Stimulated activated CD4-positive, alpha-beta T cell treated with anti-CD3 and anti-CD28 coated beads, Interleukin-1b, Interleukin-23, amount 100 ng/mL, for 1 hour (primary cell): ENCODE measurements at places on chromosomes 3 and 15.

GRCh38 chr3:125035217-125035616, 20.6 kb downstream of the HEG1 start:
- no peak for DNase-seq

DNA sequence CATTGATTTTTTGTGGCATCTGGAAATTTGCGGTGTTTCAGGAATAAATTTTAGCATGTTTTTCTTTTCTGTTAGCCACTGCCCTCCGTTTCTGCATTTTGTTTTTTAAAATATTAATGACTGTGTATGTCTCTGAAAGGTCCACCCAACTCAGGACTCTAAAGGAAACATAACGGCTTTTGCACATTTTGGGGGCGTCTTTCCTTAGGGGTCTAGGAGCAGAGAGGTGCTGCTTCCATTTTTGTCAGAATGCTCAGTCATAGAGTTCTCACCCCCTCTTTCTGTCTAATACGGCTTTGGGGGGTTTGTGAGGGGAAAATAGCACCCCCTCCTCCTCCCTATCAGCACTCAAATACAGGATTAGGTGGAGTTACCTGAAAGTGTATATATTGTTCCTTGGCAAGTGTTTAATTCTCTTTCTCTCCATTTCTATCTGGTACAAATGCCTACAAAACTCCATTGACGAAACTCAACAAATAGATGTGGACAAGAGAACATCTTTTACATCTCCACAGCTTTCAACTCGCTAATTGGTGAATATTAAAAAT, 219.4 kb downstream of the MEIS2 start:
- no peak for DNase-seq

DNA sequence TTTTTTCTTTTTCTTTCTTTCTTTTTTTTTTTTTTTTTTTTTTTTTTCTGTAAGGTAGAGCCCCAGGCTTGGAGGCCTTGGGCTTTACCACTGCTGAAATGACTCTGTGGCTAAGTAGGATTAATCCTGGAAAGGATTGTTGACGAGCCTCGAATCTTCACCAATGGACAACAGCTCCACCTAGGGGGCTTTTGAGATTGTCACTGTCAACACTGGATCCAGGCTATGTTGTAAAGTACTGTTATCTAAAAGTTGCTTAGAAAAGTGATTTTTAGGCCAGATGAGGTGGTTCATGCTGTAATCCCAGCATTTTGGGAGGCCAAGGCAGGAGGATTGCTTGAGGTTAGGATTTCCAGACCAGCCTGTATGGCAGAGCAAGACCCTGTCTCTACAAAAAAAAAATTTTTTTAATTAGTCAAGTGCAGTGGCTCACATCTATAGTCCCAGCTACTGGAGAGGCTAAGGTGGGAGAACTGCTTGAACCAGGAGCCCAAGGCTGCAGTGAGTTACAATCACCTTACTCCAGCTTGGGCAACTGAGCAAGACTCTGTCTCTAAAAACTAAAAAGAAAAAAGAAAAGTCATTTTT, 41.6 kb downstream of the KLHL18 start:
- no peak for DNase-seq

DNA sequence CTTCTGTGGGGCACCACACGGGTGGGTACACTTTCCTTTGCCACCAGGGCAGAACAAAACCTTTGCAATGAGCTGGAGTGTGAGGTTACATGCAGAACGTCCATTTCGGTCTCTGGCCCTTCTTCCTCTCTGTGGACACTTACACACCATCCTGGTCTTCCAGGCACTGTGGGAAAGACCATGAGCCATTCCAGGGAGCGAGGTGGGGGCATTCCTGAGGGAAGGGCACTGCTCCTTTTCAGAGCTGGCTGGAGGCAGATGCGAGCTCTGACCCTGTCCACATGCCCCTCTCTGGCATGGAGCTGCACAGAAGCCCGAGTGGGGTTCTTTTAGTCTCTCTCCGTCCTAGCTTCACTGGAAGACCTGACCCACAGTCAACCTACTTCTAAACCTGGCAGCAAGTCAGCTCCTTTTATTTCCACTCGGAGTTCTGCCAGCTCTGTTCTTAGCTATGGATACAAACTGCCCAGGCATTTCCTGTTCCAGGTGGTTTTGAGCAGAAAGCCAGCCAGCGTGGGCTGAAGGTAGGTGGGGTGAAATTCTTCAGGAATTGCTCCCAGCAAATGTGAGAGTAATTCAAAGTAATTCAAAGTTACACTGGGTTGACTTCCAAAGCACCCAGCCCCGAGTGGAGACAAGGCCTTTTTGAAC, 281.4 kb downstream of the ADAMTS17 start:
- no peak for DNase-seq

- no peak for DNase-seq
These were observed 14.4 kb upstream of the TPRG1 start for GRCh38 chr3:189157232-189158007.

DNA sequence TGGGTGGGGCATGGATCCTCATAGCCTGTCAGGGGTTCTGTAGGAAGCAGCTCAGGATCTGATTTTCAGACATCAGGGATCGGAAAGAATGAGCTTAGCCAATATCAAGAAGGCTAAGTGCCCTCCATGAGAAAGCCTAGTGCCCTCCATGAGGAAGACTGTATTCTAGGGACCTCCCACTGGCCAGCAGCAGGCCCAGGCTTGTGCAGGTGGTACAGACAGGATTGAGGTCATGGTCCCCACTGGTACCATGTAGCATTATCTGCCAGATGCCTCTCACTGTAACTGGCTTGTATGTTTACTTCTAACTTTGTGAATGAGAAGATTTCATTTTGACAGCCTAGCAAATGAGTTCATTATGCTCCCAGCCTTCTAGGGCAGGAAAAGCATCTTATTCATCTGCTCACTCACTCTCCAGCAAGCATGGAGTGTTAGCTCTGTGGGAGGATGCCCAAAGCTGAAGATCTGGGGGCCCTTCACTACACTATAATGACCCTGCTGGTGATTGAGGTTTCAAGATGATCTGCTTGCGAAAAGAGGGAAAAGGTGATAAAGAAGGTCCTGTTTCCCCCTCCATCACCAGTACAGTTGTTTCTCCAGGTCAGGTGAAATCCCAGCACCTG, 7.5 kb downstream of the EPHB1 start:
- no peak for DNase-seq

GRCh38 chr3:58575971-58576652, 1.1 kb downstream of the FAM107A start:
- DNase-seq = no peak

DNA sequence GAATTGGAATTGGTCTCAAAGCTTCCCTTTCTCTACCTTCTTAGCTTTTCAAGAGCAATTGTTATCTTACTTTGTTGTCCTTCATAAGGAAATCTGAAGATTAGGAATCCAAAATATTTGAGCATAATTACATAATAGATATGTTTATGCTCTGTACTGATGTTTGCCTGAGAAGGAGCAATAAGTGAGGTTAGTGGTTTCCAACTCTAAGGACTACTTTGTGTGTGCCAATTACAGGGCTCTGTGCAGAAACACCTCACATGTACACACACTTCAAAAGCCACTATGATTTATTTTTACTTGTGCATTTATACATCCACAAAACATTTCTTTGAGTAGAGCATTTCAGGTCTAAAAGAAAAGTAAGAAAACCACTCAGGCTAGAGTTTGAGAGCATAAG, 49.9 kb downstream of the MME start:
- DNase-seq = no peak

DNA sequence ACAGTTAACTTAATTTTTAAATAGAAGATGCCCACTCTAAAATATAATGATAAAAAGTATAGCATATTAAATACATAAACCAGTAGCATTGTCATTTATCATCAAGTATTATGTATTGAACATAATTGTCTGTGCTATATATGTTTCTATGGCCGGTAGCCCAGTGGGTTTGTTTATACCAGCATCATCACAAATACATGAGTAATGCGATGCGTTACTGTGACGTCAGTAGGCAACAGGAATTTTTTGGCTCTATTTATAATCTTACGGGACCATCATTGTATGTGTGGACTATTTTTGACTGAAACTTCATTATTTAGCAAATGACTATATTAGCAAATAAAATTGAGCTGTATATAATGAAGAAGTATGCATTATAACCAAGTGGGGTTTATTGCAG, 82.1 kb downstream of the FLNB start:
- DNase-seq = no peak

- no peak for DNase-seq
These were observed 29.9 kb upstream of the GRIP2 start for GRCh38 chr3:14570089-14570488.

GRCh38 chr3:122767540-122768372, 25.9 kb downstream of the HSPBAP1 start:
- DNase-seq = no peak

- no peak for DNase-seq
These were observed 219.8 kb downstream of the FMN1 start for GRCh38 chr15:32974691-32975090.

- no peak for DNase-seq
These were observed 319.3 kb upstream of the ATP10A start for GRCh38 chr15:26182441-26182840.

DNA sequence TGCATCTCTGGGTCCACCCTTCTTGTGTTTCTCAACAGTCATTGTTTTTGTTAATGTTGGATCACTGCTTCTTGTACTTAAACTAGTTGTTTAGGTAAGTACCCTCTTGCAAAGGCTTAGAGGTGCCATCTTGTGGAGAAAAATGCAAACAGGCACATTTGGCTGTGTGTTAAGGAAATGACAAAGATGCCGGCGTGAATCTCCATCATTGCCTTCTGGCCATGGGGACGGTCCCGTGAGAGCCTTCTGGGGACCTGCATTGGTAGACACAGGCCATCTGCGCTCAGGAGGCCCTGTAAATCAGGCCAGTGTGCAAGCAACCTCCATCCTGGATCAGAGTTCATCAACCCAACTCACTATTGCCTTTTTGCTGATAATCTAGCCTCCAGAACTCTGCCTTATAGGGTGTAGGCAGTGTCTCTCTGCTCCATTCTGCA, 158.6 kb upstream of the NR2E3 start:
- DNase-seq = no peak

GRCh38 chr3:12818273-12818672, 21.8 kb downstream of the CAND2 start:
- no peak for DNase-seq

GRCh38 chr3:18738393-18739098, 313.4 kb upstream of the SATB1 start:
- DNase-seq = no peak

DNA sequence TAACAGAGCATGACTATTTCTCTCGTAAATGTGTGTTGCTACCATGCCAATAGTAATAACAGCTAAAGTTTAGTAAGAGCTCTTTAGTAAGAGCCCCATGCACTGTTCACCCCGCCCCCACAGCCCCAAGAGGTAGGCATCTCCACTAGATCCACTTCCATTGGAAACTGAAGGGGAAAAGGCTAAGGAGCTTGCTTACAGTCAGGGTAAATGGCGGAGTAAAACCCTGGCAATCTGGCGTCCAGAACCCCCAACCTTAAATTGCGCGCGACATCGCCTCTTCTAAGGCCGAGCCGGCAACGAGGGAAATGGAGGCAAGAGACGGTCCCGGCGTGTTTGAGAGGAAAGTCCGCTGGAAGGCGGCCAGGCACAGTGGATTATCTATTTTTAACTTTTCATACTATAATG, 654 bp upstream of the C3orf38 start:
- peak; percentile 13 for DNase-seq

DNA sequence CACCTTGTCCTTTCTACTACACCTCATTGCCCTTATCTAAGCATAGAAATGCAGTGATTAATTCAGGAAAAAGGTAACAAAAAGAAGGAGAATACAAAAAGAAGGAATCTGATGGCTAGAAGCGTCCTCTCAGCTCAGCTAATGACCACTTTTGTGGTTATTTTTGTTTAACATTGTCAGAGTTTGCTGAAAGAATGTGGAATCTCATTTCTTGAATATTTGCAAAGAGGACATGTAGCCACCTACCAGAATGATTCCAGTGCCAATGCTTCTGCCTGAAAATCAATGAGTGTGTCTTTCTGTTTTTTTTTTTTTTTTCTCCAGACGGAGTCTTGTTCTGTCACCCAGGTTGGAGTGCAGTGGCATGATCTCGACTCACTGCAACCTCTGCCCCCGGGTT, 24.5 kb downstream of the NANOGP8 start:
- DNase-seq = no peak

DNA sequence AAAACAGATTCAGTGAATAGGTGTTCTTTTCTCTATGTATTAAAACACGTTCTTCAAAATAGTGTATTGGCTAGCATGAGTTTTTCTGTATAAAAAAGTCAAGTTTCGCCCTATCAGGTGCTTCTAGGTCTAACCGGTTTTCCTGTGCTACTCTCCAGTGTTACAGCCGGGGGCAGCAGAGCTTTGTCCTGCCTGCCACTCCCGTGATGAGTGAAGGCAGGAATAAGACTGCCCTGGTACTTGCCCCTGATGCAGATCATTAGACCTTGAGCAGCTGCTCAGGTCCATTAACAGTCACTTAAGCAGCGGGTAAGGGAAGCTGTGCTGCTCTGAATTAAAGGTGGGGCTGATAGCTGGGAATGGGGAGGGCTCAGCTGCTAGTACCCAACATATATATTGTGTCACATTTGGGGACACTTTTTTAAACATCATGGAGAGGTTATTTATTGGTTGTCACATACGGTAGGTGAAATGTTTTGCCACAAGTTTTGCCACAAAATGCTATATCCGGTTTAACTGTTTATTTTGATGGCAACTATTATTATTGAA, 1.3 kb upstream of the UNC13C start:
- DNase-seq = no peak

GRCh38 chr15:80950291-80951078, 39.1 kb downstream of the MESD start:
- DNase-seq = no peak

GRCh38 chr3:97871801-97872524, 50.2 kb downstream of the CRYBG3 start:
- no peak for DNase-seq

DNA sequence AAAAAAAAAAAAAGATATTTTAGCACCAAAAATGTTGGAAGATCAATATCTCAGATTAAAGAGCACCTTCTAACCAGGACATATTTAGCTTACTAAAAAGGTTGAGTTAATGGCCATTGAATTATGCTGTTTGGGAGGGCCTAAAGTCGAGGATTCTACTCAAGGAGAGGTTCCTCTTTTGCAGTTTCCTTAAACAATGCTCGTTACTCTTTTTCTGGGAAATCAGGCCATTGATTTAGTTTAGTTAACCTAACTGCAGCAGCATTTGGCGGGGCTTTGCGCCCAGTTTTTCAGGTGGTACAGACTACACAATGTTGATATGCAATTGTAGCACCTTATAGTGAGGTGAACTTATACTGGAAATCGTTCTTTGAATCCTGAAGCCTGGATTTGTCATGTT, 6.8 kb downstream of the ABHD2 start:
- DNase-seq = no peak

DNA sequence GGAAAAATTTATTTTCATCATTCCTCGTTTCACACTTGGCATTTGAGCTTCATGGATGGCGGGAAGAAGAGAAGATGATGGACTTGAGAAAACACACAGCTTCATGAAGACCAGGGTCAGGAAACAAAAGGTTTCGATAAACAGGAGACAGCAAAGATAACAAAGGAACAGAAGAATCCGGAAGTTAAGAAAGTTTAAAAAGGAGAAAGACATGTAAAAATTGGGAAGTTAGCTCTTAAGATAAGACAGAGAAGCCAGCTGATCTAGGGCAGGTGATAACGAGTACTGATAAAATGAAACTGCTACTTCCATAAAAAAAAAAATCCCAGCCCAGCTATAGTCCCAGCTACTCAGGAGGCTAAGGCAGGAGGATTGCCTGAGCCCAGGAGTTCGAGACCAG, 23.9 kb downstream of the IL5RA start:
- no peak for DNase-seq

- peak; percentile 4 for DNase-seq
These were observed 524 bp downstream of the MRPS11 start for GRCh38 chr15:88467935-88468528.

GRCh38 chr15:71529361-71529760, 281.0 kb upstream of the NR2E3 start:
- no peak for DNase-seq

- DNase-seq = no peak
These were observed 4.2 kb downstream of the STOML1 start for GRCh38 chr15:73987681-73988444.
